ENCODE measurements at places on chromosomes 4 and X.

DNA sequence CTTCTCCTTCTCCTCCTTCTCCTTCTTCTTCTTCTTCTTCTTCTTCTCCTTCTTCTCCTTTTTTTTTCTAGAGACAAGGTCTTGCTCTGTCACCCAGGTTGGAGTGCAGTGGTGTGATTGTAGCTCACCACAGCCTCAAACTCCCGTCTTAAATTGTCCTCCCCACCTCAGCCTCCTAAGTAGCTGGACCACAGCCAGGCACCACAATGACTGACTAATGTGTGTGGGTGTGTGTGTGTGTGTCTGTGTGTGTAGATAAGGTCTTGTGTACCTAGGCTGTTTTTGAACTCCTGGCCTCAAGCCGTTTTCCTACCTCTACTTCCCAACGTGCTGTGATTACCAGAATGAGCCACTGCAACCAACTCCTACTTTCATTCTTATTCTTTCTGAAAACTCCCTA lies 390.9 kb downstream of the ADAM29 start:
- DNase-seq, result no peak

DNA sequence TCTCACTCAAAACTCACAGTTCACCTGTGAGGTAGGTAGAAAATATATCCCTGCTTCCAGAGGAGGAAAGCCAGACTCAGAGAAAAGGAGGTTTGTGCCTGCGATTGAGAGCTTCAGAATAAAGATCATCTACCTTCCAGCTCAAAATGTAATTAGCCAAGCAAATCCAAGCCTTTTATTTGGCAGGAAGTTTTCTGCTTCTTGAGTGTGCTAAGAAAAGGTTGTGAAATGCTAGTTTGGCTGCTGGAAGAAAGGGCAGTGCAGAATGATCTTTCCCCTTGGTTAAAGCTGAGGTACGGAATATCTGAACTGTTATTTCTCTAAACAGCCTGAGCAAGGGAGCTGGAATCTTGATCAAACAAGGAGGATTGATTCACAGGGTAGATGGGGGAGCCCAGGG lies 59.7 kb upstream of the VCX3B start:
- no peak for DNase-seq

DNA sequence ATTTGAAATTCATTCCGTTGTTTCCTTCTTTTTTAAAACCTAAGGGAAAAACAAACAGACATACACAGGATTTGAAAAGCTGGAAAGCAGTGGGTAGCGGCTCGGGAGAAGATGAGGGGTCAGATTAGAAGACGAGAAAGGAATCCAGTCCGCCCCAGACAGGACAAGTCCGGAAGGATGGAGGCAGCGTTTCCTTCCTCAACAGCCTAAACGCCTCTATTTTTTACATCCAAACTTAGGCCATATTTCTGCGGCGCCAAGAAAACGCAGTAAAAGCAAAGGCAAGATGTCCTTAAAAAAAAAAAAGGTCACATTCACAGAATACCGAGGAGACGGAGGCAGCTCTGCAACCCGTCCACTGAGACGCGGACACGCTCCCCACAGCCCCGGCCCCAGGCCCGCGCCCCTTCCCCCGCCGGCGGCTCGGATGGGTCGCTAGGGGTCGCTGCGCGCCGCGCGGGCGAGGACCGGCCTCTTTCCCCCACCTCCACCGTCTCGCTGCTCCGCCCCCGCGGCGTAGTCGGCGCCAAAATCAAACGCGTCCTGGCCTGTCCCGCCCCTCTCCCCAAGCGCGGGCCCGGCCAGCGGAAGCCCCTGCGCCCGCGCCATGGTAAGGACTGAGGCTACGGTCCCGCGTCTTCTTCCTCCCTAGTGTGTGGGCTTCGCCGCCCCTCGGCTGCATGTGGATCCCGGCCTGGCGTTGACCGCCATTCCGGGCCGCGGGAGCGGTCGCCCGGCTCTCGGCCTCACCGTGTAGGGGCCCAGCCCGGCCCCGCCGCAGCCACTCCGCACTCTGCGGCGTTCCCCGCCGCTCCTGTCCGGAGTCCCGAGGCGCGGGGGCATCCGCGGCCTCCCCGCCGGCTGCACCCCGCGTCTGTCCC lies at the start of gene MND1:
TSS of gene MND1 (plus strand) at position 558 of the 881 bp plus-strand sequence. CDS start at position 608, 50 bp downstream.
- DNase-seq, result peak; percentile 80

- DNase-seq, result no peak
Measured at GRCh38 chrX:71923516-71923915, 12.9 kb downstream of the NHSL2 start.

DNA sequence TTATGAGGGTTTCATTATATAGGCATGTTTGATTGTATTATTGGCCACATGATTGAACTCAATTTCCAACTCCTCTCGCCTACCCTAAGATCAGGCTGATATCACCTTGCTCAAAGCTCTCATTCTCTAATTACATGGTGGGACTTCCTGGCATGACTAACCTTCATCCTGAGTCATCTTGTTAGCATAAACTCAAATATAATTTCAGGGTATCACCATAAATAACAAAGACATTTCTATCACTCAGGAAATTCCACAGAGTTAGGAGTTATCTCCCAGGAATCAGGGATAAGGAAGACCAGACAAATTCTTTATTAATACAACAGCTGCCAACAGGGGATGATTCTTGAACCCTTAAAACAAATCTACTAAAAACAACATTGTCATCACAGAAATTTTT lies 90.7 kb downstream of the NDST3 start:
- DNase-seq, result no peak

- no peak for DNase-seq
Measured at GRCh38 chr4:89251396-89251795, 56.2 kb downstream of the GPRIN3 start.

DNA sequence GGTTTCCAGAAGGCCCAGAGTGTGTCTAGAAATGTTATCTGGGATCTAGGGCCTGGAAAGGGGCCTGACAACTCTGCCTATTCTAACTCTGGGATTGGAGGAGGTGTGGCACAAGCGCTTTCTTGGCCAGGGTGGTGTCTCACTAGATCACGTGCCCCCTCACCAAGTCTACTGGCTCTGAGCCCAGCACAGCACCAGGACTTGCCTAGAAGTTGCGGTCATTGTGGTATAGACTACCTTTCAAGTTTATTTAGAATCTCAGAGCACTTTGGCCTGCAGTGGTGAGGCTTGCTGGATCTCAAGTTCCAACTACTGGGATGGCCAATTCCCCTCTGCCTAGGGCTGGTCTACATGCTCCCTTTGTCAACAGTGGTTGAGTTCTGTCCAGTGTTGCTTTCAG lies 223.3 kb upstream of the MAGEB2 start:
- DNase-seq, result no peak

DNA sequence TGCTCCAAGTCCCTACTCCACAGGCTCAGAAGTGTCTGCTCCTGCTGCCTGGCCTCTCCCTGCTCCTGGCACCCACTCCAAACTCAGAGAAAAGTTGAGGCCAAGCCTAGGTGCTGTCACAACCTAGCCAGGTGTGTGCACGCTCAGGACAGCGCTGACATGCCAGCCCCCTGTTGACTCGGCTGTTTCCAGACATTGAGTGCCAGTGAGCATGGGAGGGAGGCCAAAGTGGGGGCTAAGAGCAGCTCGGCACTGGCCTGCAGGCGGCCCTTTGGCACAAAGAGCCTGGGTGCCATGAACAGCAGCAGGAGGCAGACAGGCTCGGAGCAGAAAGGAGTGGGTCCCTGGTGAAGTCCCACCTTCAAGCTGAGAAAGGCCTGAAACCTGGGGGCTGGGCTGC lies 79.6 kb upstream of the DDX60 start:
- no peak for DNase-seq
